Esophagus mucosa (tissue), 1 donor: ENCODE measurements at places on chromosomes 5 and 9.

- ATAC-seq, result no peak
Observed at GRCh38 chr5:12795333-12795663, 891.1 kb upstream of the CTNND2 start.

DNA sequence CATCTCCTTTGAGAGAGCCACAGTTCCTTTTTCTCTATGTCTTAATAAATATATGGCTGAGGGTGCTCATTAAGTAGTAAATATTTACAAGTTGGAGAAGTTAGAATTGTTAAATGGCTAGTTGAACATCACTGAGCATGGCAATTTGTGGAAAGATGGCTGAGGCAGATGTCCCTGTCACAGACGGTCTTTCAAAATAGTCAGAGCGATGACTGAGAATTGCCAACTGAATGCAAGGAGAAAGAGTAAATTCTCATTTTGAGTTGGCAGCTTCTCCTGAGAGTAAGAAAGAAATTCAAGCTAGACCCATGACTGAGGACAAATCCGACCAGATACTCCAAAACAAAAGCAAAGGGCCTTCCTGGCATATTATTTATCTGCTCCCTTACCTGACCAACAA, 617.9 kb downstream of the KCTD16 start:
- ATAC-seq, result no peak

- no peak for ATAC-seq
Observed at GRCh38 chr5:72760259-72760658, 56.2 kb upstream of the TNPO1 start.

GRCh38 chr9:128061275-128061960, 5.7 kb downstream of the NAIF1 start:
- ATAC-seq, result no peak

GRCh38 chr9:92133949-92134604, 18.9 kb upstream of the SPTLC1 start:
- ATAC-seq, result peak; percentile 68

- ATAC-seq, result no peak
Observed at GRCh38 chr5:4095918-4096630, 500.4 kb downstream of the IRX1 start.

GRCh38 chr9:135018306-135018915, 69.1 kb upstream of the OLFM1 start:
- ATAC-seq, result no peak

GRCh38 chr5:101346447-101346846, 443.4 kb upstream of the ST8SIA4 start:
- ATAC-seq, result no peak

DNA sequence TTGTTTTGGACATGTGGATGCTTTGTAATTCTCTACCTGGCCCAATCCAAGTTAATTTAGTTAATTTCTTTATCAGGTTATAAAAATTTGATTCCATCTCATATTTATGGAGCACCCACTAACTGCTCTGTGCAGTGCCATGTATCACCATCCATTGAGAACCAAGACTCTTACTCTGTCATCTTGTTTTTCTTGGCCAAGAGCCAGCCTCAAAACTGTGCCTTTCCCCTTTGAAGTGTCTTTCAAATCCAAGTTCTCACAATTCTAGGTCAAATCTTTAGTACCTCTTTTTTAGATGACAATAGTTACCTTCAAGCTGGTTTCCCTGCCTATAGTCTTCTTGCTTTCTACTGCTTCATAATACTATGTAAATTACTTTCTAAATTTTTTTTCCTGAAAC, 3.2 kb downstream of the COMMD10 start:
- no peak for ATAC-seq

- ATAC-seq, result no peak
Observed at GRCh38 chr5:157109744-157110143, 900 bp upstream of the HAVCR2 start.

DNA sequence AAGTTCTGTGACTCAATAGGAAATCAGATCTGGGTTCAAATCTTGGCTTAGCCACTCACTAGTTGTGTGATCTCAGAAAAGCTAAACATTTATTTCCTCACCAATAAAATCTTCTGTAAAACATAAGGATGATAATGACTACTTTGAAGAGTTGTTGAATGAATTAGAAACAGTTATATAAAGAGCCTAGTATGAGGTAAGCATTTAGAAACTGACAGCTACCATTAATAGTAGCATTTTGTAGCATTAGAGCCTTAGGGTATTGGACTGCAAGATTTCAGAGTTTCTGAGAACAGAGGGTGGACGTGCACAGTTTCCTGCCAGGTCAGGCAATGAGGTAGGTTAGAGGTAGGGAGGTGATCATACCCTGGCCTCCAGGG, 293.2 kb downstream of the CWC27 start:
- ATAC-seq, result no peak

DNA sequence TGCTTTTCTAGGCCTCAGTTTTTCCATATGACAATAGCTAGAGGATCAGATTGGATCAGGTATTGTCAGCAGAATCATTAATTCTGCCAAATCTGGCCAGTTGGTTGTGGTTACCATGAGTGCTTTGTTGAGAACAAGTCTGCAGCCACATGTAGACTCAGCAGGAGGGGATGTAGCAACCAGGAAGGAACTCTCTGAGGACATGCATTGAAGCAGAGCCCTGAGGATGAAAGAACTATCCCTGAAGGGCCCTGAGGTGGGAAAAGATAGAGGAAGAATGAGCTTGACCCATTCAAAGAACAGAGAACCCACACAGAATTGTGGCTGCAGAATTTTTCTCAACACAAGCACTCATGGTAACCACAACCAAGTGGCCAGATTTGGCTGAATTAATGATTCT, 60.1 kb upstream of the AFAP1L1 start:
- no peak for ATAC-seq

DNA sequence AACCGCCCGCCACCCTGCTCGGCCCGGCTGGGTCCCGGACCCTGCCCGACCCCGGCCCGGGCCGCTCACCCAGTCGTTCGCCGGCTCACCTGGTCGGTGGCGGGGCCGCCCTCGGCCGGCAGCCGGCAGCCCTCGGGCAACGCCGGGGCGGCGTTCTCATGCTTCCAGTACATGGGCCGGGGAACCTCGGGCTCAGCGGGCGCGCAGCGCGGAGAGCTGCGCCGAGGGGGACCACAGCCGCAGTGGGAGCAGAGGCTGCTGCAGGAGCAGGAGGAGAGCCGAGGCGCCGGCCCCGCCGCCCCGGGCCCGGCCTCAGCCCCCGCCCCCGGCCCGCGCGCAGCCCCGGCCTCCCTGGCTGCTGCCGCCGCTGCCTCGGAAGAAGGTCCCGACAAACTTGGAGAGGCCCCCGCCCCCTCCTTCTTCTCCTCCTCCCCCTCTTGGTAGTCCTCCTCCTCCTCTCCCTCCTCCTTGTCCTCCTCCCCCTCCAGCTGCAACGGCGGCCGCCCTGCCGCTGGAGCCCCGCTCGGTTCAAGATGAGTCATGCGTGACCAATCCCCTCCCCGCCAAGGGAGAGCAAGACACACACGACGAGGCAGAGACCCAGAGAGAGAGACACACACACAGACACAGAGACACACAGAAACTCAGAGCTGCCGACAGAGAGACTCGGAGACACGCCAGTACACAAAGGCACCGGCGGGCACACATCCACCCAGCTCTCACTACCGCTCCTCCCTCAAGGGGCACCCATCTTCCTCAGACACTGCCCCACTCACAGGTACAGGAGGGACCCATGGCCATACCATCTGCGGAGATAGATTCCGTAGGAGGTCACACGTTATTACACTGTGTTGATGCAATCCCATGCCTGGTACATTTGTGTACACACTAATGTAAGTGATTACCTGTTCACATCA, at the start of gene LHX6:
Gene LHX6 (minus strand): TSS at position 390 of the 917 bp plus-strand sequence. CDS start 217 bp downstream, at position 173.
- ATAC-seq, result peak; percentile 8

DNA sequence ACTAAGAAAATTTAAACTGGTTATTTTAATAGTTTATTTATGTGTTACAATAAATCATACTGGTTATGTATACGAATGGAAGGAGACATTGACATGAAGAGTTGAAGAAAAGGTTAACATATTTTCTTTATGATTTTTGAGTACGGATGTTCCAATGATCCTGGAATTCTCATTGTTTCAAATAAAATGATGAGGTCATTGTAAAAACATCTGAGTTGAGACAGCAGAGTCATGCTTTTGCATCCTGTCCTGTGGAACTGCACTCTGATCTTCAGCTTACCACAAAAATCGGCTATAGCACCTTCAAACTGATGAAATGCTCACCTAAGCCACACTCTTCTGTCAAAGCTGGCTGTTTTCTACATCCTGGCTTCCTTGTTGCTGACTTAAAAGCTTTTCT, 67.8 kb downstream of the PTCD2 start:
- ATAC-seq, result no peak

GRCh38 chr9:106438928-106439327, 424.0 kb upstream of the ZNF462 start:
- no peak for ATAC-seq

DNA sequence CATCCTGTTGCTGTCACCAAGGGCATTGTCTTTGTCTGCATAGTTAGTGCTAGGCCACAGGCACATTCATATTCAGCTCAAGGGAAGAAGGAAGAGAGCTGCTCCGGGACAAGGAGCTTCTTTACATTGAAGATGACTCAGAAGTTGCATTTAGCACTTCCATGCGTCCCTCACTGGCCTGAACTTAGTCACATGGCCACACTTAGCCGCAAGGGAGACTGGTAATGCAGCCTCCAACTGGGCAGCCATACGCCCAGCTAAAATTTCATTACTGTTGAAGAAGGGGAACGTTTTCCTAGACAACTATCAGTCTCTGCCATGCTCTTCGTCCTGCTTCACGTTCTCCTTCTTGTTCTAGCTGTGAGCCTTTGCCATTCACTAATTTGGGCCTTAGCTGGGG, 20.0 kb downstream of the ACTL7B start:
- peak; percentile 71 for ATAC-seq

- ATAC-seq, result no peak
Observed at GRCh38 chr9:117464941-117465616, 50.2 kb upstream of the ASTN2 start.

DNA sequence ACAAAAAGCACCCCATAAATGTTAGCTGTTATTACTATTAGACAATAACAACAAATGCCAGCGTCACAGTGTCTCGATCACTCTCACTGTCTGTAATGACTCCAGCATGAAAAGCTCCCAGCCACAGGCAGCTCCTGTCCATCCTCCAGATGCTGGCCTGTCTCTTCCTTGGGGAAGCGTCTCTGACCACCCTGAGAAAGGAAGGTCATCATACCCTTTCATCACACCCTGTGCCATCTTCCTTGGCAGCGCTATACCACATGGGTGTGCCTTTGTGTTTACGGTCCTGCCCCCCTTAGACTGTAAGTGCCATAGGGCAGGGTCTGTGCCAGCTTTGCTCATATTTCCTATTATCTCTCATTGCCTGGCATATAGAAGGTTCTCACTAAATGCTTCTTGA, 90.6 kb downstream of the PRRT1B start:
- no peak for ATAC-seq

DNA sequence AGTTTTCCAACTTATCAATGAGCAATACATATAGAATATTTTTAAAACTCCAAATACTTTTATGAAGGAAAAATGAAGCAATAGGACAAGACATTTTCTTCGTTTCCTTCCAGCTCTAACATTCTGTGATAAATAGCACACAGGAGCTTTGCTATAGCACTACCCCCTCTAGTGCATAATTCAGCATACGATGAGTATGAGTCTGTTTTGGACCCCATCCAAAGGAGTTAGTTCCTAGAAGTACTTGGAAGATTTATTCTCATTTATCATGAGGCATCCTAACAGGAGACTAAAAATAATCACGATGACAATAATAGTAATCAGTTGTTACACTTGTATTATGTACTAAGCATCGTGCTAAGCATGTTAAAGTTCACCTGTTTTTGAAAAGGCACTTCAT, 1061.3 kb upstream of the DMAC1 start:
- no peak for ATAC-seq

GRCh38 chr9:134671341-134672113, 29.9 kb downstream of the COL5A1 start:
- ATAC-seq, result no peak

DNA sequence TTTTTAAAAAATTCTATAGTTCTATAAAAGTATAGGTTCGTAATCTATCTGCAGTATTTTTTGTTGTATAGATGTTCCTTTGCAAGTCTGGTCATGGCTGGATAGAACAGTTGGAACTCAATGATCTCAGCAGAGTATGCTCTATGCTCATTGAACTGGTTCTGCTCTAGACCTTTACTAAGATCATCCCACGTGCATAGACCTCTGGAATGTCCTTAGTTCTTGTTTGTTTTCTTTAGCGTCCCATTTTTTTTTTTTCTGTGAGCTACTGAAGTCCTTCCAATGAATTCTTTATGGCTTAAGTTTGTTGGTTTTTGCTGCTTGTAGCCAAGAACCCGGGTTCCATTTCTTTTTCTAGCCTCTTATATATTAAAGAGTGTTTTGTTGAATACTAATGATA, 3.5 kb downstream of the TMEM38B start:
- no peak for ATAC-seq

DNA sequence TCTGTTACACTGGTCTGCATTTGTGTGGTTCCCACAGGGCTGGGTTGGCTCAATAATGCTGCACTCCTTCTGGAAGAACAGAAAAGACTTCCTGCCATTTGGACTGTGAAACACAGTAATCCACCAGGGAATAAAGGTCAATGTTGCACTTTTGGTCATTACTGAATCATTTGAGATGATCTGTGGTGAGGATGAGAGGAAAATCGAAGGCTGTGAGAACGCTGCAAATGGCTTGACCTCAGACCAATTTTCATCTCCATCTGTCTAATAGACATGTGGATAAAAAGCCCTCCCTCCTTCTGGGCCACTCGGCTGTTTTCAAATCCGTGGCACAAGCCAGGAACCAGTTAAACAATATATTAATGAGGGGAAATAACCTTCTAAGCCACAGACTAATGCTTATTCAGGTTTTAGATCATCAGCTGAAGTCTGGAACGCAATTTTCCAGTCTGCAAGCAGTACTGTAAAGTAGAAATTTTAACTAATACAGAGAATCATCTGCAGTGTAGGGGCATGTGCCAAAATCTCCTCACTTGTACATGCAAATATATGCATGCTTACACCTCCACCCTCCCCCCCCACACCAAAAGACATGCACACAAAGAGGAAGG, 20.2 kb downstream of the TLE1 start:
- ATAC-seq, result no peak

DNA sequence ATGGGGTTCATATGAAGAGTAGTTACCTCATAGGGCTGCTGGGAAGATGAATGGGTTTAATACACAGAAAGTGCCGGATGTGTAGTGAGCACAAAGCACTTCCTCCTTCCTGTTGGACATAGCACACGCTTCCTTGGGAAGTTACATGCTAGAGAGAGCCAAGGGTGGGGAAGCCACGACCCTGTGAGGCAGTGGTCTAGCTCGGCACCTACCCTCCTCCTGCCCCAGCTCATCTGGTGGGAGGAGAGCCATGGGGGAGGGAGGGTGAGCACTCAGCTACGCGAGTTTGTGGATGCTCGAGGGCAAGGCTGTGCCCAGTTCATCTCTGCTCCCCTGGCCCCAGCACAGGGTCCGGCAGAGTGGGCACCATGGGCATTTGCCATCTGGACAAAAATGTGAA, 43.6 kb upstream of the NEK6 start:
- ATAC-seq, result no peak

- peak; percentile 4 for ATAC-seq
Observed at GRCh38 chr9:21677387-21677786, 125.0 kb upstream of the MTAP start.

- ATAC-seq, result peak; percentile 84
Observed at GRCh38 chr5:53095931-53096525, 13.5 kb downstream of the MOCS2 start.

GRCh38 chr9:133971121-133971951, 20.8 kb downstream of the VAV2 start:
- no peak for ATAC-seq
